Suppressor macrophage (primary cell): ENCODE measurements at places on chromosomes 7 and 10.

DNA sequence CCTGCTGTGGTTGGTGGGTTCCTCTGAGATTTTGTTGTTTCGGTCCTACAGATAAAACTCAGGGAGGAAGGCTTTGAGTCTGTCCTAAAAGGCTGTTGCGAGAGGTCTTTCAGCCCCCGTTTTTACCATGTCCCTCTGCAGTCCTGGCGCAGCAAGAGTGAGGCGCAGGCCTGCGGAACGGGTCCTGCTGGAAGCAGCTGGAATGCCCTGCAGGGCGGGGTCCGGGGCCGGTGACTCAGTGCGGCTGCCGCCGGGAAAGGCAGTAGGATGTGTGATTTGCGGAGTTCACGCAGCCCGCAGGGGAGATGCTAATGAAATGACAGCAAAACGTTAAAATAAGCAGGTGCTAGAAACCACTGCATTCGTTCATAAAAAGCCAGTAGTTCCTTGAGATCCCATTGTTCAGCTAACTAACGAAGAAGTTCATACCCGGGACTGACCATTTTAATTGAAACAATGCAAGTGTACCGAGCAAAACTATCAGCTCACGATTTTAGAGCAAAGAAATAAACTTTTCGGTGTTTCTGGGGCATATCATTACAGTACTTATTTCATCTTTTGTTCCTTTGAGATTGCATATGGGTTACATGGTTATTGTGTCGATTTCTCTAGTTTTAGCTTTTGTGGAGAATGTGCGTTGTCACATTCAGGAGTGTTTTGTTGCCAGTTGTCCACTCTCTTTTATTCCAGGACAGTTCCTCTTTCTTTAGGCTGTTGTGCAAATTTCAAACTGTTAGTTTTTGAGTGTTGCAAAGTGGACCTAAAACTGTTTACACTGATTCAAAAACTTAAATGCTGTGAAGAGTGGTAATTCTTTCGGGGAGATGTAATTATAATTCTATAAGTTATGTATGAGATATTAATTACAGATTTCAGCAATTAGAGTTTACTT, 783 bp downstream of the ANLN start:
- peak; percentile 67 for DNase-seq

DNA sequence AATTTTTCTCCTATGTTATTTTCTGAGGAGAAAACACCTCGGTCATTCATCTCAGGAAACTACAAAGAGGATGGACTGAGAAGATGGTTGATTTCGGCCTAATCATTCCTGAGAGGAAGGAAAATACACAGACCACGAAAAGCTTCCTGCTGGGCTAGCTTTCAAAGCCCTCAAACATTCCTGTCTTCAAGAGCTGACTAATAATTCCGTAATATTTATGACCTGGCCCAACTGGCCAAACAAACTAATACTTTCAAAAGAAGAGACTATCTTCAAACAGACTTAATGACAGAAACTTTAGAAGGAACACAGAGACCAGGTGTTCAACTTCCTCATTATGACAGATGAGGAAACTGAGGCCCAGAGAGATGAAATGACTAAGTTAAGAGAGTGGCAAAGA, 215.1 kb upstream of the FRMD4A start:
- no peak for DNase-seq

DNA sequence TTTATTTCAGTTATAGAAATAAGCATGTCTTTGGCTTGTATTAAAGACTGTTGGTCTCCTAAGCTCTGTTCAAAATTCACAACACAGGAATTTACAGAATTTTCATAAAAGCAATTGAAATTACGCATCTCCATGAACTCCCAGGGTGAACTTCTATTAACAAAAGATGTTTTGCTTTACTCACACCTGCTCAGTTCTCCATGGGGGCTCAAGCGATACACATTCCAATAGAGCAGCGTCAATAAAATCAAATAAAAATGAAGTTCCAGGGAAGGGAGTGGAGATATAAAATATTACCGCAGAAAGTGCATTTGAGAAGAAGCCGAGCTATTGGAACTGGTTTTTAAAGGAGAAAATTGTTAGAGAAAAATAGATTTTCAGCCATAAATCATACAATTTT, 41.5 kb upstream of the ZNF438 start:
- DNase-seq = no peak

DNA sequence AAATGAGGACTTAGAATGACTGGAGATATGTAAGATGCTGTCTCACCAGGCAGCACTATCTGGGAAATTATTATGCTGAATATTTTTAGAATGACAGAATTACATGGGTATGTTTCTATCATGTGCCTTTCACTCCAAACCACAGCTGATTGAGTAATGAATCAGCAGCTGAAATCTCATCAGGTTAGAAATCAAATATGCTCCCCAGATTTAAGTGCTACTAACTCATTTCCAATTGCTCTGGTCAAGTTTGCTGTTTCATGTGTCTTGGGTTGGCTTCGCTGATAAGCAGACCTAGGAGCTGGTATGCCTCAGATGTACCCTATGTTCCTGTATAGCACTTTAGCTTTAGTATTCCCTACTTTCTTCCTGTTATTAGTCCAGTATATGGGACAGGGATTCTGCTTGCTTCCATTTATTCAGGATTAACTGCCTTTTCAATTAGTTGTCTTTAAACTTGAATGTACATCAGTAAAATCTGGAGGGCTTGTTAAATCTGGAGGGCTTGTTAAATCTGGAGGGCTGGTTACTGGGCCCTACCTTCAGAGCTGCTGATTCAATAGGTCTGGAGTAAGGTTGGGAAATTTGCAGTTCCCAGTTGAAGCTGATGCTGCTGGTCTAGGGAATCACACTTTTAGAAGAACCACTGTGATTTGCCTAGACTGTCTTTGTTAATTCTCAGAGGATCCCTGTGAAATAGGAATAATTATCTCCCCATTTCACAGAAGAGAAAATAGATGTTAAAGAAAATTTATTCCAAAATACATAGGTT, 172.9 kb downstream of the DKK1 start:
- no peak for DNase-seq

DNA sequence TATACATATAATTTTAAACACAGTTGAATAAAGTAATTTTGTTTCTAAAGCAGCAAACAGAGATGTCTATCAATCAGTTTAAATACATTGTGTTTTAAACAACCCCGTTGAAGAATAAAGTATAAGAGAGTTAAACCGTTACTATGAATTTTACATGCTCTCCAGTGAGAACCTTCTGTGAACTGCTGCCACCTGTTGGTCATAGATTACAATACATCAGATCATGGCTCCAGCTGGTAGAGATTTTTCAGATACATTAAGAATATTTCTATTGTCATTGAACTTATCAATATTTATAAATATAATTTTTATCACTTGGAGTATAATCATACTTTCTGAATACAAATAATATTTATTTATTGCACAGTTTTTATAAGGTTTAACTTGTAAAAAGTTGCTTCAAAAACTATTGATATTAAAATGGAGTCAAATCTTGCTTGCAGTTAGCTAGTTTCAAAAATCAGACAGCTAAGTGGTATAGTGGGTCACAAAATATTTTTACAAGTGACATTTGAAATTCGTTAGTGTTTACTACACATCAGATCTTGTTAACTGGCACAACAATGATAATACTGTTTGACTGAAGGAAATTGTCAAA, 561.2 kb upstream of the PHF14 start:
- DNase-seq = peak; percentile 53

- DNase-seq = peak; percentile 88
Observed at GRCh38 chr10:119395280-119396007, 147.1 kb downstream of the RGS10 start.

GRCh38 chr10:43648398-43649184, at the start of gene ZNF32:
Gene ZNF32, minus strand, starts transcription at chr10:43648881. Its CDS starts 2,748 bp downstream, at chr10:43646133.
- peak; percentile 96 for DNase-seq

- DNase-seq = no peak
Observed at GRCh38 chr10:64630534-64630933, 1109.3 kb downstream of the REEP3 start.

DNA sequence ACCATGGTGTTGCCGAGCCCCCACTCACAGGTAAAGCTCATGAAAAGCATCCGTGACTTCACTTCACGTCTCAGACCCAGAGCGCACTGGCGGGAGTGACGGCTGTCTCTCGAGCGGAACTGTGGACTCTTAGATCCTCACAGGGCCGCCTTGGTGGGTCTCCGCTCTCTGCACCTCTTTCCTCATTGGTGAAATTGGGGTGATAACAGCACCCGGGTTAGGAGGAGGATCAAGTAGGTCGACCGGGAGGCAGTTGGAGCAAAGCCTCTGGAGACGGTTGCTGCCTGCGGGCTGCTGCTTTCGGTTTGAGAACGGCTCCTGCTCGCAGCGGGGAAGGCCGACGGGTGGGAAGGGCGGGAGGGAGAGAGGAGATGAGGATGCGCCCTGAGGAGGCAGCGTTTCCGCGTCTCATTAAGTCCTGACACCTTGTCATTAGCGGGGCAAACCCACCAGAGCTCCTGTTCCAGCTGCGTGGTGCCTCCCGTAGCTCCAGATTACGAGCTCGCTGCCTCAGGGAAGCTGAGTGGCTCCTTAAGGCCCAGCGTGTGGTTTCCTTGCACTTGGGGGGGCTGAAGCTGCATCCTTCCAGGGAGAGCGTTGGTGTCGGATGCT, 51.9 kb upstream of the CFAP46 start:
- no peak for DNase-seq

- no peak for DNase-seq
Observed at GRCh38 chr7:131524115-131524514, 32.3 kb downstream of the PODXL start.

DNA sequence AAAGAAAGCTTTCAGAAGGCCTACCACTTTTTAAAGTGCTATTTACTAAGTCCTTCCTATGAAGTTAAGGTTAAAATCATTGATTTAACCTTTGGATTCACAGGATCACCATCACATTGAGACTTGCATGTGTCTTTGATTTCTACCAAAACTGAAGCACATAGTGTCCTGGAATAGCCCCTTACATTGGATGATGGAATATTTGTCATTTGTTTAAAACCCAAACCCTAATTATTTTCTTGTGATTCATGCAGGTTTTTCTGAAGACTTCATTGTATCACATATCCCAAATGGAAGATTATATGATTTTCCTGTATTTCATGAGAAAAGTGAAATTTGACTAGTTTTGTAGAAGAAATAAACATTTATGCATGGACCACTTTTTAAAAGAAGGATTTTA, 3.3 kb downstream of the SEMA3A start:
- DNase-seq = no peak

GRCh38 chr10:48538611-48539010, 66.3 kb downstream of the ARHGAP22 start:
- no peak for DNase-seq

- DNase-seq = no peak
Observed at GRCh38 chr10:67618116-67618515, 77.9 kb downstream of the CTNNA3 start.

DNA sequence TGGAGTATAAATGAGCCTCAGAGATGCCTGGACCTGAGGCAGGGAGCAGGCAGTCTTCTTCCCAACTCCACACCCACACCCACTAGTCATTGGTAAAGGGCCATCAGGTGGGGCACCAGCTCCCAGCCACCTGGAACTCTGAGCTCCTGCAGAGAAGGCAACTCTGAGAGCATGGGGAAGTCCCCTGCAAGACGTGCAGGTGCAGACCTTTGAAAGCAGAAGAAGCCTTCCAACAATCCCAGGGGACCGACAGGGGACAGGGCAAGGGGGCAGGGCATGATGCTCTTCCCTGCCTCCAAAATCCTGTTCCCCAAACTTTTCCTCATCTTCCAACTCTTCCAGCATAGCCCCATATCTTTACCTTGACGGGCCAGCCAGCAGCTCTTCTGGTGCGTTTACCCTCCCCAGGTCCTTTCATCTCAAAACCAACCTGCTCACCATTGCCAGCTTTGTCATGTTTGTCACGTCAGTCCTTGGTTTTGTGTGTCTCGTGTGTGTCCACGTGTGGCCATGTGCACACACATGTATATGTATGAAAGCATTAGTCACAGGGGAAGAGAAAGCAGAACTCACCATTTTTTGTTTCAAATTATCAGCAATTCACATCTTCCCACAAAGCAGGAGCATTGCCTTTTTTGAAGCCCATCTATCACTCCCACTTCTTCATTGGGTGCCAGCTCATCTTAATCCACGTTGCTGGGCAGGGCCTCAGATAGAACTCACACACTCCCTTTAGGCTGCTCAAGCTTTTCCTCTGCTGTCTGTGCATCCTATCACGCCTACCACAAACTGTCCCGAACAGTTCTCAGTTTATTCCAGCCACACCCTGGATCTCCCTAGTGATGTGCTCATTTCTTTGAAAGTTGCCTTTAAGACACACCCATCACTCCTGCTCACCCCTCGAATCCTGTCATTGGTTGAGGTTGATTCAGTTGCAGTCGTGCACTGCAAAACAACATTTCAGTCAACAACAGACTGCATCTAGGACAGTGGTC, 41.0 kb upstream of the AMPH start:
- DNase-seq = peak; percentile 28

- peak; percentile 73 for DNase-seq
Observed at GRCh38 chr10:124126145-124126982, 33.0 kb upstream of the CHST15 start.

DNA sequence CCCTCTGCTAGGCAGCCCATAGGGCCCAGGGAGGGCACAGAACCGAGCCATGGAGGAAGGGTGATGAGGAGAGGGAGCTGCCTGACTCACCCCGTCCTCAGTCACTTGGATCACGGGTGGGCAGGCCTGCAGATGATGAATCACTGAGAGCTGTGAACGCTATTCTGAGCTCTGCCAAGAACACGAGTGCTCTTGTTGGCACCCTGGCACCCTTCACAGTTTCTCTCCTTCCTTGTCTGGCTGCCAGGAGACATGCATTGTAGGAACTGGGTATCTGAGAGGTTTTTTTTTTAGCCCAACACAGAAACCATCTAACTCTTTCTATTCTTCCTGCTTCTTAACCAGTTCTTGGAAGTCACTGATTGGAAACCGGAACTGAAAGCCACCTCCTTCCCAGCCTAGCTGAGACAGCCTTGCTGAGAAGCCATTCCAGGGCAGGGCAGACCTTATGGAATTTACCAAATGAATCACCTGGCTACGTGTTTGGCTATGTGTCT, 82.1 kb downstream of the SLC37A3 start:
- peak; percentile 81 for DNase-seq

DNA sequence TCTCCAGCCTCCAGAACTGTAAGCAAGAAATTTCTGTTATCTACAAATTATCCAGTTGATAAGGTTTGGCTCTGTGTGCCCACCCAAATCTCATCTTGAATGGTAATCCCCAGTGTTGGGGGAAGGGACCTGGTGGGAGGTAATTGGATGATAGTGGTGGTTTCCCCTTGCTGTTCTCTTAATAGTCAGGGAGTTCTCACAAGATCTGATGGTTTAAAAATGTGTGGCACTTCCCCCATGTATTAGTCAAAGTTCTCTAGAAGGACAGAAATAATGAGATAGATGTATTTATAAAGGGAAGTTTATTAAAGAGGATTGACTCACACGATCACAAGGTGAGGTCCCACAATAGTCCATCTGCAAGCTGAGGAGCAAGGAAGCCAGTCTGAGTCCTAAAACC, 56.2 kb upstream of the APBB1IP start:
- DNase-seq = peak; percentile 49

GRCh38 chr7:82599895-82600294, 156.3 kb upstream of the CACNA2D1 start:
- no peak for DNase-seq

DNA sequence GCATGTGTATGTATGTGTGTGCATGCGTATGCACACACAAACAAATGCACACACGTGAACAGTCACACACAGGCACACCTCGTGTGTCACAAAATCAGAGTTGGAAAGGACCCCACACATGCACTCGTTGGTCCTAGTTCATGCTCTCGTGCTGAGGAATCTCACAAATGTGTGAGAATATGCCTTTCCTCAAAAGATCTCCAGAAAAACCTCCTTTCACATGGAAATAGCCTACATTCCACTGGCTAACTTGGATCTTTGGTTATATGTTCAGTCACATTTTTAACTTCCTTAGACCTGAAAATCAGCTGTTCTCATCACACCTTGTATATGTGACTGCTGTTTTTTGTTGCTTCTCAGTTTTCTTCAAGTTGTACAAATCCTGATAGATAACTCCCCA, 256.7 kb downstream of the DPP6 start:
- no peak for DNase-seq
